SW 1271 (cell line): ENCODE measurements at places on chromosomes 16 and 17.

DNA sequence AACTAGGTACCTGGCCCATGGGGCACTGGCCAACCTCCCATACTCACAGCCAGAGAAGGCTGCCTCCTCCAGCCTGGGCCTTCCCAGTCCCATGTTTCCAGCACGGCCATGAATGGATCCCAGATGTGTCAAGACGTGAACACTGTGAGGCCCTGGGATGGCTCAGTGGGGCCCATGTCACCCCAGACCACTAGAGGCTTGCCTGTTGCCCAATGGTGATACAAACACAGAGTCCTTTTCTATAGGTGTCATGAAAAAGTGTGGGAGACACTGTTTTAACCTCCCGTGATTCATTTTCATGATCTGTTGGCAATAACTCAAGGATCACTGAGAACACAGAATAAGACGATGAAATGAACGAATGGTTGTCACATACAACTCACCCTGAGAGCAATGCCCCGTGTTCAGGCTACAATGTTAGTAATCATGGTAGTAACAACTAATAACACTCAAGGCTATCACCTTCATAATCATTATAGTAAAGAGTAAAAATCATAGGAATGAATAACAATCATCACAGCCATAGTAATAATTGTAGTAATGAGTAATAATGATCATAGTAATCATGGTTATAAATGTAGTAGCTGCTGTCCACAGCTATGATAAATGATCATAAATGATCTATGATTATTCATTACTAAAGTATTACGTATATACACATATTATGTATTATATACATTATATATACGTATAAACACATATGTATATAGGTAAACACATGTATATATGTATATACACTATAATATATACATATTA is 64.0 kb downstream of the DYNLRB2 start:
- DNase-seq, result no peak

GRCh38 chr17:47465165-47465564 is 65.7 kb upstream of the NPEPPS start:
- DNase-seq, result no peak

GRCh38 chr16:89102041-89102471 is 8.4 kb downstream of the ACSF3 start:
- DNase-seq, result no peak

DNA sequence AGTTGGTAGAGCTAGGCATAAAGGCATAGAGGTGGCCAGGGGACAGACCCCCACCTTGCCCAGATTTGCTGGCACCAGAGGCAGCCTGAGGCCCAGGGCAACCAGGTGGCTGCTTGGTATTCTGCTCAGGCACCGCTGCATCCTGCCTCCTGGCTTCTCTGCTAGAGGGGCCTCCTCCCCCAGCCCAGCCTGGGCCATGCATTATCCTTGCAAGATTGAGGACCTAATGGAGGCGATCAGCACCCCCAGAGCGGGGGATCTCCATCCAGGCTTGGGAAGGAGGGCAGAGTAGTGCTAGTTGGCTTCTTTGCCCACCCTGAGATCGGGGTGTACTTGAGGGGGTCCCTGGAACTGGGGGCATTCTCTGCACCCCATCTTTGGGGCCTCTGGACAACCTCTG is 23.8 kb downstream of the CDK5RAP3 start:
- no peak for DNase-seq

GRCh38 chr16:72928090-72928981 is 119.6 kb downstream of the ZFHX3 start:
- DNase-seq, result no peak

DNA sequence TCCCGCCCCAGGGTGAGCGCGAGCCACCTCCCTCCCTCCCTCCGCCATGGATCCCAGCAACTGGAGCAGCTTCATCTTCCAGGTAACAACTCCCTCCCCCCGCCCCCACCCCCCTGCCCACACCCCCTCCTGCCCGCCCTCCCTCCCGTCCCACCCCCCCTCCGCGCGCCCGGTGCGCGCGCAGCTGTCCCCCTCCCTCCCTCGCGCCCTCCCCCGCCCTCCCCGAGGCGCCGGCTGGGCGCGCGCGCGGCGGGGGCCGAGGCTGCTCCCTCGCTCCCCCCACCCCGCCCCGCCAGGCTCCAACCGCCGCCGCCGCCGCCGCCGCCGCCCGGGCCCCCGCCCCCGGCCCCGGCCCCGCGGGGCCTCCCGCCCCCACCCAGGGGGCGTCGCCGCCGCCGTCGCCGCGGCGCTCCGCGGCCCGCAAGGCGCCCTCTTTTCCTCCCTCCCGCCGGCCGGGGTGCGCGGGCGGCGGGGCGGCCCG is at the start of gene MAZ:
Gene MAZ (plus strand): TSS at position 431 of the 481 bp plus-strand sequence. CDS start 173 bp downstream, outside the sequence.
- peak; percentile 97 for DNase-seq

- DNase-seq, result peak; percentile 56
Measured at GRCh38 chr16:10514369-10515055, 65.9 kb downstream of the EMP2 start.

- DNase-seq, result no peak
Measured at GRCh38 chr16:88102597-88102996, 151.4 kb downstream of the BANP start.

DNA sequence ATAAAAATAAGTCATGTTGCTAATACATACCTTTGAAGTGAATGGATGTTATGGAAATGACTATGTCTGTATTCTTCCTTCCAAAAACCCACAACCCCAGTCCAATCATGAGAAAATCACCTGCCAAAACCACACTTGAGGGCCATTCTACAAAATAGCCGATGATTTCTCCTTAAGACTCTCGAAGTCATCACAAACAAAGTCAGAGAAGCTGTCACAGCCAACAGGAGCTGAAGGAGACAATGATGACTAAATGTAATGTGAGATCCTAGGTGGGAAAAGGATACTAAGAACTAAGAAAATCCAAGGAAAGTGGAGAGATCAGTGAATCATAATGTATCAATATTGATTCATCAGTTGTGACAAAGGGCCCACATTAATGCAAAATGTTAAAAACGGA is 432.9 kb upstream of the DYNLRB2 start:
- no peak for DNase-seq
